ENCODE measurements at places on chromosomes 12 and 14.
A peak's percentile ranks its signal among the peaks of the same experiment; 100 is the strongest.

DNA sequence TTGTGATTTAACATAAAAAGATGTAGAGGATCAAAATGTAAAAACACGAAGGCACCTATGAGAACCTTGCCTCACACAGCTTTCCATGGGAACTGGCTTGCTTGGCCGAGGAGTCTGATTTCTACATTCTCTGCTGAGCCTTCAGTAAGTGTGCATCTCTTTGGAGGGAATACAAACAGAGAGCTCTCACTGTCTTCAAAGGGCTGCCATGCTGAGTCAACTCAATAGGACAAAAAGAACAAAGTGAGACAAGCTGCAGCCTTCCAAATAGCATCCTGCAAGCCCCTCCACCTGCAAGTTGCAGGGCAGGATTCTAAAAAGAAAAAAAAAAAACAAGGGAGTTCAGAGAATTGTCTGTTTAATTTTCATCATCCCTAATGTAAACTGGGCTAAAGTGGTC, 411.9 kb downstream of the NELL2 start:
- DNase-seq = no peak

DNA sequence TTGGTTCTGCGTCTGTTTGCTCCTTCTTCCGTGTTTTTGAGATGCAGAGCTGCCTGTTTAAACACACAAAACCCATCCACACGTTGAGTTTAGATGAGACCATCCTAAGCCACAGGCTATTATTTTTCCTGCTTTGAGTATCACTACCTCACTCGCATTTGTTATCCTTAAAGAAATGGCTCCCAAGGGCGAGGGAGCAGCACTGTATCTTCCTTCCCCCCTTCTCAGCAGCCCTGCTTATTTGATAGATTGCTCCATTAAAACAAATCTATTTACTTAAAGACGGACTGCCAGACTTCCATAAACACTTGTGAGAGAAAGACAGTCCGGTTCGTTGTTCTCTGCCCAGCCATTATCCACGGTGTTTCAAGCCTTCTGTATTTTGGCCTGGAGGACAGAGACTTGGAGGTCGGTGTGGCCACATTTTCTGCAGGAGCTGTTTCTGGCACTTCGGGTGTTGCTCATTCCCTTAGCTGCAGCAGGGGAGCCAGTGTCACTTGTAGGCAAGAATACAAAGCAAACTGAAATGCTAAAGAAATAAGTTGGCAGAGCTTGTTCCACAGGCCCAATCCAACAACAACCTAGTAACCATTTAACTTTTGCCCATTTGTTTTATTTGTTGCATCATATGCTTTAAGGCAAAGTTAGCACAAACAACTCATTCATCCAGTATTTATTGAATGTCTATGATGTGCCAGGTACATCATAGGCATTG, 275.4 kb downstream of the TTC6 start:
- DNase-seq = no peak

DNA sequence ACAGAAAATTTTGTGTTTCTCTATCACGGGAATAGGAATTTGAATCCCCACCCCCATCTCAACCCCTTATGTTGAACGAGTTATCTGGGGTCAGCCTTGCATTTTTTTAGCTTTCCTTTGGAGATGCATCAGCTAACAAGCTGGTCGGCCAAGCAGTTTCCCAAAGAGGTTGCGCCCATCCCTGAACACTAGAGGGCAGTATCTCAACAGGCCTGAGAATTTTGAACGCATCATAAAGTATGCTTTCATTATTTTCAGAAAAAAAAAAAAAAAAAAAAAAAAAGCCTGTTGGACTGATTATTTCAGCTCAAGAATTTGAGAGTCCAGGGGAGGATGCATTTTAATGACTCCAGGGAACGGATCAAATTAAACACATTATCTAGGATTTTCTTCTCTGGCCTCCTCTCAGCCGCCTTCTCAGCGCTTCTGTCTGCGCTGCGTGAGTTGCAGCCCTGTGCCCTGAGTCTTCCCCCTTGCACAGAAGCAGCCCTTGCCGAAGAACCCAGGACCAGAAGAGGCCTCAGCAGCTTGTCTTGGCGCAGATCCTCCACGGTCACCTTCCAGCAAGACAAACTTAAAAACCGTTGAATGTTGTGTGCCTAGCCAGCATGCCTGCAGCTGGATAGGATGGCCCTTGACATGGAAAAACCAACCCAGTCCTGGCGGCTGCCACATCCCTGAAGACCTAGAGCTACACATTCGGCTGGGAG, 76.6 kb upstream of the GZMB start:
- peak; percentile 26 for DNase-seq

DNA sequence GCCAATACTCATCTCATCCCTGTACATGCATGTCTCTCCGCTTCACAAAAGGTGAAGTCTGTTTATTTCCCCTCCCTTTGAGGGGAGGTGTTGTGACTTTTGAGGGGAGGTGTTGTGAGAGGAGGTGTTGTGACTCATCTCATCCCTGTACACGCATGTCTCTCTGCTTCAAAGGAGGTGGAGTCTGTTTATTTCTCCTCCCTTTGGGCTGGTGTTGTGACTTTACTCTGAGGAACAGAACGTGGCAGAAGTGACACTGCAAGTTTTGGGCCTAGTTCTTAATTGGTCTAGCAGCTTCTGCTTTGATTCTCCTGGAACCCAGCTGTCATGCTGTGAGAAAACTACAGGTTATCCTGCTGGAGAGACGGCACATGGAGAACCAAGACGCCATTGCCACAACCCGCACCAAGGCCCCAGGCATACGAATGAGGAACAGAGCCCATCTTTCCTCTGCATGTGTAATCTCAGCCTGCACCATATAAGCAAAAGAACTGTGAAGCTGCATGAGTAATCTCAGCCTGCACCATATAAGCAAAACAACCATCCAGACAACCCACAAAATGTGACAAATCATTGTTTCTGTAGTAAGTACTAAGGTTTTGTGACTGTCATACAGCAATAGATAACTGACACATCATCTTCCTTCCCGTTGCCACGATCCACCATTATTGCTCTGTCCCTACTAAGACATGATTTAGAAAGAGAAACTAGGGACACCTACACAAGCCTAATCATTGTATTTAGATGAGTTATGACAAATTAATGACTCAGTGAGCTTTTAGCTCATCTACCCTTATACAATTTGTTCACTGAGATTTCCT, 30.0 kb downstream of the GALNT4 start:
- no peak for DNase-seq

DNA sequence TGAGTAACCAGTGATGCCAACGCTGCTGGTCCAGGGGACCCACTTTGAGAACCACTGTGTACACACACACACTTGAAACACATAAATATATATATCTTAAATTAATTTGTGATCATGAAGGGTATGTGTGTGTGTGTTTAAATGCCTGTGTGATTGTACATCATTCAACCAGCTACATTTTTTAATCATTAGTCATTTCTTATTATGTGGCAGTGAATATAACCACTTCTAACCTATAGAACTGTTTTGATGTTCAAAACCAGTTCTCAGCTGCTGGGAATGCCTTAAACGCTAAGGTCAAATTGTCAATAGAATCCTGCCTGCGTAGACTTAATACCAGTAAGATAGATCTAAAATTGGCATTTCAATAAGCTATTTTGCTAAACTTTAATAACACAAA, 330.0 kb downstream of the SYT1 start:
- DNase-seq = no peak

DNA sequence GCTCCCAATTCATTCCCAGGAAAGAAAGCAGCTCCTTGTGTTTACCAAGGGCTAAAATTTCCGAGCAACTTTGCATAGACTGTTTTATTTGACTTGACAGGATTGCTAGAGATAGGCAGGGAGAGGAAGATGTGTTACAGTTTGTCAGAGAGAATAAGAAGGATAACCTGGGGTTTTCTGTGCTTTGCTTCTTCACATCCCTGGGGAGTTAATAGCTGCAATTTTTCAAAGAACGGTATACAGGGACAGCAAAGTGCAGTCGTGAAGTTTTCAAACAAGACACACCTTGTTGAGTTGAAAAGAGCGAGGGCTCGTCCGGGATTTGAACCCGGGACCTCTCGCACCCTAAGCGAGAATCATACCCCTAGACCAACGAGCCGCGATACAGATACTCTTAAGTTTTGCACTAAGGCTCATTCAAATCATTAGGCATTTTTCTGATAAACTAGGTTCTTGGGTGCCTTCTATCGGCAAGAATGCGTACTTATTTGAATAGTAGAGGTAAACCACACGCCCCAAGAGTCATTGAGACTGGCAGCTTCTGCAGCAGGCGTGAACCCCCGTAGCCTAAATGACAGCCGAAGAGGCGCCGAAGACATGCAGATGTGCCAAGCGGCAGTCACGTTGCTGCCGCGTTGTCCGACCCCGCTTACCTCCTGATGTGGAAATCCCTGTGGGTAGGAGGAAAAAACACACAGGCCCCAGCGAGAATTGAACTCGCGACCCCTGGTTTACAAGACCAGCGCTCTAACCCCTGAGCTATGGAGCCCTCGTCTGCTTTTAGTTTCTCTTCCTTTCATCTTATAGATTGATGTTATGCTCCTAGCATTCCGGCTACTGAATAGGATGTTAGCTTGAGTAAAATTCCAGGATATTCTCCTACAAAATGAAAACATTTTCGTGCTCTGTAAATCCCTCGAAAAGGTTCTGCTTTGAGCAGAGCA, 22.2 kb upstream of the RNASE12 start:
- DNase-seq = peak; percentile 99

DNA sequence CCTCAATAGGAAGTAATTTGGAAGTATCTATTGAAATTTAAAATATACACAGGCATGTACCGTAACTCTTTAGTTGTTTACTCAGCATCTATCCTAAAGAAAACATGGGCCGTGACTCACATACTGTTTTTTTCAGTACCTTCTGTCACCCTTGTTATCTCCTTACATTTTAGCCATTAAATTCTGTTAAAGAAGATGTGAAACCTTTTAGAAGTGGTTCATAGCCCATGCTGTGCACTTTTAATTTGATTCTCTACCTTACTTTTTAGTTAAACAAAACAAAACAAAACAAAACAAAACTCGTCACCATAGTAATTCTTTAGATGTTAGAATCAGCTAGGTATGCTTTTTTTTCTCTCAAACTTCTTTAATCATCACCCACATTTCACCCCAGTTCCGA, 494.4 kb upstream of the RGS6 start:
- no peak for DNase-seq

- DNase-seq = no peak
Measured at GRCh38 chr12:101876322-101876860, 989 bp upstream of the DRAM1 start.

GRCh38 chr12:53399896-53400295, 19.9 kb downstream of the SP1 start:
- DNase-seq = no peak

- DNase-seq = no peak
Measured at GRCh38 chr14:83433618-83434017, 1900.0 kb upstream of the SEL1L start.

GRCh38 chr12:32284561-32284960, 114.8 kb upstream of the FGD4 start:
- DNase-seq = no peak

- no peak for DNase-seq
Measured at GRCh38 chr14:67757175-67757574, 55.5 kb downstream of the RDH12 start.

GRCh38 chr14:90303473-90303872, 28.3 kb downstream of the NRDE2 start:
- DNase-seq = no peak

GRCh38 chr12:17301544-17301943, 695.6 kb upstream of the LMO3 start:
- DNase-seq = no peak

DNA sequence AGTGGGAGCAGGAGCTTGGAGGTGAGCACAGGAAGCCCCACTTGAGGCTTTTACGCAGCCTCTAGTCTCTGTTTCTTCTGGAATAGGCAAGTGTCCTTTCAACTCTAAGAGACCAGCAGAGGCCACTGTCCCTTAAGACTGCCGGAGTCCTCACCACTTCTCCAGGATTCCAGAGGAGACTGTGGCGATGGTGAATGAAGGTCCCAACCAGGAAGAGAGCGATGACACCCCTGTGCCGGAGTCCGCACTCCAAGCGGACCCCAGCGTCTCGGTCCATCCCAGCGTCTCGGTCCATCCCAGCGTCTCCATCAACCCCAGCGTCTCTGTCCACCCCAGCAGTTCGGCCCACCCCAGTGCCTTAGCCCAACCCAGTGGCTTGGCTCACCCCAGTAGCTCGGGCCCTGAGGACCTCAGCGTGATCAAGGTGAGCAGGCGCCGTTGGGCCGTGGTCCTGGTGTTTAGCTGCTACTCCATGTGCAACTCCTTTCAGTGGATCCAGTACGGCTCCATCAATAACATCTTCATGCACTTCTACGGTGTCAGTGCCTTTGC, 442 bp downstream of the FLVCR2 start:
- peak; percentile 52 for DNase-seq

DNA sequence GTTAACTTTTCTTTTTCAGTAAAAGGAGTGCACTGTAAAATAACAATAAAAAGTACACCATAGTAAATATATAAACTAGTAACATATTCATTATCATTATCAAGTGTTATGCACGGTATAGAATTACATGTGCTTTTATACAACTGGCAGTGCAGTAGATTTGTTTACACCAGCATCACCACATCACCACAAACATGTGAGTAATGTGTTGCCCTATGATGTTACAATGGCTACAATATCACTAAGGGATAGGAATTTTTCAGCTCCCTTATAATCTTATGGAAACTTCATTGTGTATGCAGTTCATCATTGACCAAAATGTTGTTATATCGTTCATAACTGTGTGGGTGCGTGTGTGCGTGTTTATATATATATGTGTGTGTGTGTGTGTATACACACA, 23.5 kb upstream of the NEDD1 start:
- no peak for DNase-seq
